ENCODE measurements at places on chromosomes 4 and X.

- DNase-seq: no peak
Measured at GRCh38 chr4:184288451-184289178, 70.9 kb upstream of the ENPP6 start.

DNA sequence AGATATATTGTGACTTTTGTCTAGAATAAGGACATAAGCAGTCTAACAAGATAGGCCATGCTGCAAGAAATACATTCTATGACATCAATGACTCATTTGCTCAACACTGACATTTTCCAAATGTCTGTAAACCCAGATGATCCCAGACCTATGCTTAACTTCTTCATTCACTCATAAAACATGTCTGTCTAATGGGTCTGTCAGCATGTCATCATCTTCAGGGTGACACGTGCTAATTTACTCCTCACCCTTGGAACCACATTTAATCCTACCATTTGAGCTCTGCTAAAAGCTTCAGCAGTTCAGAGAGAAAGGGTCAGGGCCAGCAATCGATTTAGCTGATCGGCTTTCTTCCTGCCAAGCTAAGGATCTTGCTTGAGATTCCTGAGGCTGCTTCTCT is 109.4 kb upstream of the MAP3K15 start:
- DNase-seq: peak; percentile 21

- DNase-seq: no peak
Measured at GRCh38 chr4:151256134-151256533, 20.8 kb upstream of the PRSS48 start.

DNA sequence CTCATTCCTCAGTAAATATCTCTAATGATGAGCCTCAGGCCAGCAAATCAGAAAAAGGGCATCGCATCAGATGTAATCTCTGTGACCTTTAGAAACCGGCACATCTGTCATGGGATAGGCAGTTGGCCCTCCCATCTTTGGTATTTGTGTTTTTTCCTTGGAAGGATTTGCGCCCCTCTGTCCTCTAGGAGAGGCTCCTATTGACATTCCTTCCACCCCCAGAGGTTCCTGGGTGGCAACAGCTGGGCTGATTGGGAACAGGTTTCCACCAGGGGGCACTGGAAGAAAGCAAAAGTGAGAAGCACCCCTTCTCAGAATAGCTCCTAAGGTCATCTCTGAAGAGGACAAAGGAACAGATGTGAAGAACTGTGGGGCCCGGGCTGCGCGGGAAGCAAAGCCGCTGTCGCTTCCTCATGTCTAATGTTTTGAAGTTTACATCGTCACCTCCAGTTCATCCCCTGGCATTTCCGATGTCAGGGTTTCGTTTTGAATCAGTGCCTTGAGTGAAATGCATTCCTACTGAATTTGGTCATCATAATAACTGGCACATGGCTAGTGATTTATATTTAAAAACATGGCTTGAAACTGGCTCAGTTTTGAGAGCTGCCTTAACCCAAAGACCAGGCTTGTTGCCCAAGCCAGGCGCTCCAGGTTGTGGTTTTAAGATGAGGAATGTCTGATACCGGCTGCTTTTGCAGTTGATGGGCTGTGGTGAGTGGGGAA is 6.2 kb downstream of the TXK start:
- DNase-seq: peak; percentile 94

DNA sequence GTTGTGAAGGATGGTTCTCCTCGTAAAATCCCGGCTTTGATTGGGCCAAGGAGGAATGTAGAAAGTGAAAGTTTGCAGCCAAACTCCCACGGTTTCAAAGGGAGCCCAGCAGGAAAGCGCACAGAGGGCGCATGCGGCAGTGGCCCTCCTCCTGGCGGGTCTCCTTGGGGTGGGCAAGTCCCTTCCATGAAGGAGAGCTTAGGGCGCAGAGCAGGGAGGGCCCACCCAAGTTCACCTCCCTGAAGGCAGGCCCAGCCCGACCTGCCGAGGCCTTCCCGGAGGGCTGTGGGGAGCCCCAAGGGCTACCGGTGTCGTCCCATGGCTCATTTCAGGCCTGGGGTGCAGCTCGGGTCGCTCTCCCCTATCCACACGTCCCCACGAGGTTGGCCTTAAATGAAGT is 2.0 kb downstream of the PDZD4 start:
- no peak for DNase-seq

GRCh38 chr4:156113138-156113765 is 159.6 kb upstream of the CTSO start:
- no peak for DNase-seq

DNA sequence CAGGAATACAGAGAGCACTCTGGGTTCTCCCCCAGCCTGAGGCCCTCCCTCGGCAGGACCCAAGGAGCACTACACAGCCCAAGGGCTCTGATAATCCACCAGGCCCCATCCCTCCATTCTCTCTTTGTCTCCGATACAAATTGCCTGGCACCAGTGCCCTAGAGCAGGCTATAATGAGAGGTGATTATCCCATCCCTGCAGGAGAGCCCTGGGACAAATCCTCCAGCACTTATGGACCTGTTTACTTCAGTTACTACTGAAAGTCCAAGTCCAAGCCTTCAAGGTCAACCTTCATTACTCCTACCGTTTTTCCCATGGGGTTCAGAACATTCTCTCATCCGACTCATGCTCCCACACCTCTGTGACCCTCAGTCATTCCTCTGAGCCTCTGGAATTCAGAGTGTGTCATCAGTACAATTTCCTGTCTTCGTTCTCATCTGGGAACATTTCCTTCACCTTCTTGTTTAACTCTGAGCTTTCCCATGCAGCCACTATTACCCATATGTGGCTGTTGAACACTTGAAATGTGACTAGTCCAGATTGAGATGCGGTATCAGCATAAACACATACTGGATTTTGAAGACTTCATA is 299.0 kb downstream of the RAPGEF2 start:
- DNase-seq: peak; percentile 97

GRCh38 chr4:71147261-71147660 is 153.8 kb downstream of the DCK start:
- DNase-seq: no peak

DNA sequence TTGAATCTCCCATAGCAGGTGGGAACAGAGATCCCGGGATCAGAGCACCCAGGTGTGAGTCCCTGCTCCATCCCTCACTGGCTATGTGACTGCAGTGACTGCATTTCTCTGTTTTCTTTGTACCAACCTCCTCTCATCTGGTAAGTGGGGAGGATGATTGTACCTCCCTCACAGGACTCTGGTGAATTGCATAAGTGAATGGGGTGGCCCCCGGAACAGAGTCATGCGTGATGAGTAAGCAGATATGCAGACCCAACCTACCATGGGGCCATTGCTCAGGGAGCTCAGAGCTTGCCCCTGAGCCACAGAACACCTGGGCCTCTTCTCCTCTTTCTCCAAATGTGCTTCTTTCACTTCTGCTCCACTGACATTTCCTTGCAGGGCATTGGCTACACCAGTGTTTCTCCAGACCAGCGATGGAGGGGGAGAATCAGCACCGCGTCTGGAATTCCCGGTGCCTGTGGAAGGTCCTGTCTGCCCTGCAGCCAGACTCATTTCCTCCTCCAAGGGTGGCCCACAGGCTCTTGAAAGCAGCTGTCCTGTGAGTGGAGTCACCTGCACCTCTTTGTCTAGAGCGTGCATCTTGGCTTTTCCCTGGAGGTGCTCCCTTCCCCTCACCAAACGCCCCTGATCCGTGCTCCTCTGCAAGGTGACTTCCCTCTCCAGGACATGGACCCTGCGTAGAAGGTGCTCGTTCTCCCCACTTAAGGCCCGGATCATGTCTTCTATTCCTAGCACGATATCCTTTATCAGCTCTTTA is 30.0 kb downstream of the C4orf50 start:
- DNase-seq: no peak

DNA sequence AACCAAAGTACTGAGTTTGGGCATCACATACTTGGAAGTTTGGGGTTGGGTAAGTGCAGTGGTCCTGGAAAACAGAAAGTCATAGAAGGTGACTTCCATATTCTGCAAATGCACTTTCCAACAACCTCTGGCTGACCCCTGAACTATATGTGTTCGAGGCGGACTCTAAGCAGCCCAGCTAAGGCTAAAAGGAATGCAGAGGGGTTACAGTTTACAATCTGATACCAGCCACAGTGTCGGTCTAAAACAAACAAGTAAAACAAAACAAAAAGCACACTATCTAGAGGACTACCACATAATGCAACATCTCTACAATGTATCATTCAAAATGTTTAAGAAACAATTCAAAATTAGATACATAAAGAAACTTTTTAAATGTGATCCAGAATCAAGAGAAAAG is 185.6 kb downstream of the ADAMTS3 start:
- DNase-seq: peak; percentile 59

- no peak for DNase-seq
Measured at GRCh38 chr4:86034616-86035015, 325.2 kb downstream of the MAPK10 start.

DNA sequence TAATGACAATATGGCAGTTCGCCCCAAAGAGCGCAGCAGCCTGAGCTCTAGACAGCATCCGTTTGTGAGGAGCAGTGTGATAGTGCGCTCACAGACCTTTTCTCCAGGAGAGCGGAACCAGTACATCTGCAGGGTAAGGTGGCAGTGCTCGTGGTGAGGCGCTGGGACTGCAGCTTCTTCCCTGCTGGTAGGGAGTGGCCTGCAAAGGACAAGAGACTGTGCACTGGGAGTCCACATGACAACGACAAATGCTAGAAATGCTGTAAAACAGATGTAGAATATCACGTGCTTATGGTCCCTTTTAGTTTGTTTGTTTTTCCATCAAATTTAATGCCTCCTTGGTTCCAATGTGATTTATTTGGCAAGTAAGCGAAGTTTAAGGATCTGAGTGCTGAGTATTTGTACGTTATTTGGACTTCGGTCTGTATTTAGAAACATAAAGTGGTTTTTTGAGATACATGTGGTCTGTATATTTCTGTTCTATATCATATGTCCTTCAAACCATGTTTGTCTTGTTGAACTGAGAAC is 35.8 kb downstream of the CLDN22 start:
- no peak for DNase-seq

GRCh38 chrX:135437867-135438733 is 16.4 kb downstream of the SMIM10L2A start:
- DNase-seq: no peak

- no peak for DNase-seq
Measured at GRCh38 chrX:111467896-111468295, 43.5 kb upstream of the SERTM2 start.

GRCh38 chr4:88246600-88246999 is 37.8 kb downstream of the PPM1K start:
- no peak for DNase-seq

DNA sequence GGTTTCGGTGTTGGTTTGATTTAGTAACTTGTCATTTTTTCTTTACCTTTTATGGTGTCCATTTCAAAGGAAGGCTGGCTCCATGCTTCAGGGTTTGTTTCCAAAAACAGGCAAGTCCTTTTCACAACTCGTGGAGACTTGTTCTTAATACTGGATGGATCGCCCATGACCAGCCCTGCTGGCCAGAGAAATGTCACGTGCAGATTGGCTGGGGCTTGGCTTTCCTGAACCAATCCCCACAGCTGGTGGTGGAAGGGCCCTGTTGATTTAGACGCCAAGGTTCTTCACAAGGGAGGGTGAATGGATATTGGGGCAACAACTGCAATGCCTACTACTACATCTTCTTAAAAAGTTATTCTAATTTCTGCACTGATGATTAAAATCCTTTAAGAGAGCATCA is 92.6 kb downstream of the SHROOM3 start:
- no peak for DNase-seq

DNA sequence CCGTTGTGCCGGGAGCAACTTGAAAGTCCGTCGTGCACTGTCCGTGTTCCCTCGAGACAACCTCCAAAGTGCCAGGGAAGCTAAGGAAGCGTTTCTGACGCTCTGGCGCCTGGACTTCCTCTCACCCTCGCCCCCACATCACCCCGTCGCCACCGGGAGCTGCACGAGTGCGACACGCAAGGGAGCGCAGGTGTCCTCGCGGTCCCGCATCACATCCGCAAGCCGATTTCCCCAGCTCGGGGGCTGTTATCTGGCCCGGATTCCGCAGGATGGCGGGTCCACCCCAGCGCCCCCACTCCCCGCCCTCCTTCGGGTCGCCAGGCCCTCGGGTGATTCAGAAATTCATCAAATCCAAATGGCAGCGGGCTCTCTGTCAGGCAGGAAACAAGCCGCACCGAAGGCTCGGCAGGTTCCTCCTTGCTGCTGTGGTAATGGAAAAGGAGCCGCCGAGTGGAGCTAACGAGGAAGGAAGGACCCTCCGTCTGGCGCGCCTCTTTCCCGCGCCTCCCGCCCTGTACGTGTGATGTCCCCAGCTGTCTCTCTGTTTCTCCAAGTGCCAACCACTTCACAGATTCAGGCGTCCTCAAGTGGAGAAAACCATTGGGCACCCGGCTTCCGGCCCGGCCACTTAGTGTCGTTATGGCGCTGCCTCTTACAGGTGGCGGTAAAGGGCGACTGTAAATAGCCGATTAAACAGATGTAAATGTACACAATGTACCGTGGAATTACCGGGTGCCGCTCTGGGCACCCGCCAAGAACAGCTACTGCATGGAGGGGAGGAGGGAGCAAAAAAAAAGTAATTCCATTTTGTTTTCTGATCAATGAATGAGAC is 921 bp upstream of the SETD7 start:
- peak; percentile 27 for DNase-seq

DNA sequence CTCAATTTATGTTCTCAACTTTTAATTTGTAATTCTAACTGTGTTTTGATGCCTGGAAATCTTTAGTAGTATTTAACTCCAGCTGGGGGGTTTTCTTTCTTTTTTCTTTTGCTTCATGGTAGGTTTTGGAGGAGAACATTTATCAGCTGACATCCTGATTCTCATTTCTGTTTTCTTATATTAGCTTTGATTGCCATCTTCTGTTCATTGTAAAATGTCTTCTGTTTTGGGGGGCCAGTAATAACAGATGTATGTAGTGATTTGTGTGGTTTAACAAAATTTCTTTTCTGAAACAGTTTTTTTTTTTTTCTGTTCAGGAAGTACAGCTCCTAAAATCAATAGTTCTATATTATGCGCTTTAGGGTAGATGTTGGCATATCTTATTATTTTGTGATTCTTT is 182.2 kb downstream of the GABRB1 start:
- DNase-seq: peak; percentile 4

Measured in iris pigment epithelial cell (primary cell).